Activated CD4-positive, alpha-beta T cell treated with anti-CD3 and anti-CD28 coated beads, Interleukin-2, amount 10 ng/mL, durations not matched to agents 7 days and 5 days (primary cell): ENCODE measurements at places on chromosomes 3 and 15. TPM values are rescaled to one million over a fixed set of nuclear protein-coding genes. Genes with fewer than 3 reads are reported as not detected.

DNA sequence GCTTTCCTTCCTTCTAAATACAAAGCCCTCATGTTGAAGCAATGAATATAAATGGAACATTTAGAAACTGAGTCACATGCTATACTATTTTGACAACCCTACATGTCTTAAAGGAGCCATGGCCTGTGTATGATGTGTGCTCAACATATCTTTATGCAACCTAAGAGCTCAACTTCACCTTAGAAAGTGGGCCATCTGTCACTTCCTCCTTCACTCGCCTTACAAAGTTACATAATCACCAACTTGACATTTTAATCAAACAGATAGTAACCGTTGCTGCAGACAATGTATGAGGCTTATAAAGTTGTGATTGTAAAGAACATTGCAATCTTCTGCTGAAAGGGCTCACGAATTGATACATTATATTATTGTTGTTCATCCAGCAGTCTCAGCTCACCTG is 163.6 kb downstream of the SERPINI1 start:
- DNase-seq = no peak

Gene SH3GL3
- not detected for total RNA-seq

GRCh38 chr3:160023476-160023875 is 34.8 kb downstream of the IL12A start:
- DNase-seq = no peak

Gene DUOX2
- total RNA-seq = 0.02 TPM

Gene CCRL2
- 5.3 TPM for total RNA-seq

Gene GNAT1
- total RNA-seq = not detected

Gene PPP1R14D
- not detected for total RNA-seq
